Gastrocnemius medialis (tissue), 4 donors: ENCODE measurements at places on chromosomes 16 and 17. TPM values are rescaled to one million over a fixed set of nuclear protein-coding genes. Genes with fewer than 3 reads are reported as not detected.
A peak's percentile ranks its signal among the peaks of the same experiment; 100 is the strongest.

DNA sequence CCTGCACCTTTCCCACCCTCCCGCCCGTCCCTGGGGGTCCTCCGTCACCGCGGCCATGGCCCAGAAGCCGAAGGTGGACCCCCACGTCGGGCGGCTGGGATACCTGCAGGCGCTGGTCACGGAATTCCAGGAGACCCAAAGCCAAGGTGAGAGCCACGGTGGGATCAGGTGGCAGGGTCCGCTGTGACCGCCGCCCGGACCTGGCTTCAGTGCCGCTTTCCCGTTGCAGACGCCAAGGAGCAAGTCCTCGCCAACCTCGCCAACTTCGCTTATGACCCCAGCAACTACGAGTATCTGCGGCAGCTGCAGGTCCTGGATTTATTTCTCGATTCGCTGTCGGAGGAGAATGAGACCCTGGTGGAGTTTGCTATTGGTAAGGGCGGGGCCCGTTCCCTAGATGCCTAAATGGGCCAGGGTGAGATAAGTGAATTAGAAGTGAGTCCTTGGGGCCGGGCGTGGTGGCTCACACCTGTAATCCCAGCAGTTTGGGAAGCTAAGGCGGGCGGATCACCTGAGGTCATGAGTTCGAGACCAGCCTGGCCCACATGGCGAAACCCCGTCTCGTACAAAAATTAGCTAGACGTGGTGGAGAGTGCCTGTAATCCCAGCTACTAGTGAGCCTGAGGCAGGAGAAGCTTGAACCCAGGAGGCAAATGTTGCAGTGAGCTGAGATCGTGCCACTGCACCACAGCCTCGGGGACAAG, 617 bp downstream of the ARMC7 start:
- DNase-seq = no peak

SPG7 gene
- 67.7 TPM for total RNA-seq

DNA sequence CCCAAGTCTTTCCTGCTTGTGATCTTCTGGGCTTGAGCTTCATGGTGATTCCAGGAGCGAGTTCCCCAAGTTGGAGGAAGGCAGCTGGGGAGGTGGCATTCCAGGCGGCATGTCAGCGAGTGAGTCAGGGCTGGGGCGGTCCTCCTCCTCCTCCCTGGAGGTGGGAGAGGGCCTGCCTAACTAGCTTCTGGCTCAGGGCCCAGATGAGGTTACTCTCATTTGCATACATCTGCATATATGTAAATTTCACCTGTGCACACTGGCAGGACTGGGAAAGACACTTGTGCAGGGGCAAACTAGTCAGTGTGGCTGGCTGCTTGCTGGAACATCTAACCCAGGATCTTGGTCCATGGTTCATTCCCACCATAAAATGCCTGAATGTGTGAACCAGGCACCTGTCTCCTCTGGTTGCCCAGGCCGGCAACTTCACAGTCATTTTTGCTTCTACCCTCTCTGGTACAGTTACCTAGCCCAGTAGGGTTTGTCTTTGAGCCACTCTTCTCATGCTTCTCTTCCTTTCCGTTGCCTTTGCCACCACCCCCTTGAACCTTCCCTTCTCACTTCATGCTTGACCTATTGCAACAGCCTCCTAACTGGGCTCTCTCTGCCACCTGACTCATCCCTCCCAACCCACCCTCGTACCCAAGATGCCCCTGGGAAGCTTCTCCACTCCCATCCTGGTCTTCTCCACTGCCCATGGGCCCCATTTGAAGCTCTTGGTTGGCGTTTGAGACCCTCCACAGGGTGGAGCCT, 9.6 kb upstream of the DLX4 start:
- no peak for DNase-seq

DNAI2 gene
- not detected for total RNA-seq

CRYM gene
- total RNA-seq = not detected

- no peak for DNase-seq
Measured at GRCh38 chr16:86597880-86598606, 19.7 kb downstream of the FOXL1 start.

- peak; percentile 56 for DNase-seq
Measured at GRCh38 chr16:28863929-28864793, 518 bp downstream of the SH2B1 start.

SOX15 gene
- not detected for total RNA-seq

GRCh38 chr17:59315866-59316265, 15.6 kb upstream of the YPEL2 start:
- no peak for DNase-seq

GRCh38 chr17:66006654-66007053, 185.3 kb downstream of the CEP112 start:
- no peak for DNase-seq

CA4 gene
- 7.1 TPM for total RNA-seq

BCL6B gene
- 1.5 TPM for total RNA-seq

FAHD1 gene
- 28.2 TPM for total RNA-seq

XAF1 gene
- 15.7 TPM for total RNA-seq

DNA sequence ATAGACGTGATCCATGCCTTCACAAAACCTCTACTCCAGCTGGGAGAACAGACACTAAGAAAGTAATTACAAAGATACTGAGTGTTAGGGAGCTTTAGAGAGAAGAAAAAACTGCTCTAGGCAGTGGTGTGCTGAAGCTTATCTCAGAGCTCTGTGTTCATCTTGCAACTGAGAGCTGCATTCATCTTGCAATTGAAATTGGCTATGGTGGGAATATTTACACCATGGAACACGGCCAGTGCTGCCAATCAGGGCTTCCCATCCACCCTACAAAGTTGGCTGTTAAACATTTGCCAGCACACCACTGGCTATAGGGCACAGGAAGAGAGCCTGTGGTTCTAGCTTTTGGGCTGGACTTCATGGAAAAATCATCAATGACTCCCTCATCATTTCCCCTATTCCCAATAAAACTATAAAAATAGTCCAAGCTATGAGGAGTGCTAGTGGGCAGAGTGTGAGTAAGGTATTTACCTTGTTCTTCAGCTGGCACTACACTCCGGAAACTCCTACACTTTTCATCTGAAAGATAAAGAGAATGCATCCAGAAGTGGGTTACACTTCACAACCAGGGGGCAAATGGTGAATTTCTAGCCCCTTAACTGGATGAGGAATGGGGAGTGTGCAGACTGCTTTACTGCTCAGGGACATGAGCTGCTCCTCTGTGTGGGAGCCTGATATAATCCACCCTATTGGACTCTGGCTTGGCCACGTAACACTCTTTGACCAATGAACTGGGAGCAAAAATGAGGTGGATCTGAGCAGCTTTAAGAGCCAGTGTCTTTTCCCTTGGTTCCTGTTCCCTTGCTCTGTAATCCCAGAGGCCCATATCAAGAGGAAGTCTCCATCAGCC, 11.6 kb downstream of the GSG1L2 start:
- no peak for DNase-seq

- DNase-seq = no peak
Measured at GRCh38 chr17:75901727-75902126, 3.0 kb downstream of the MRPL38 start.

DNA sequence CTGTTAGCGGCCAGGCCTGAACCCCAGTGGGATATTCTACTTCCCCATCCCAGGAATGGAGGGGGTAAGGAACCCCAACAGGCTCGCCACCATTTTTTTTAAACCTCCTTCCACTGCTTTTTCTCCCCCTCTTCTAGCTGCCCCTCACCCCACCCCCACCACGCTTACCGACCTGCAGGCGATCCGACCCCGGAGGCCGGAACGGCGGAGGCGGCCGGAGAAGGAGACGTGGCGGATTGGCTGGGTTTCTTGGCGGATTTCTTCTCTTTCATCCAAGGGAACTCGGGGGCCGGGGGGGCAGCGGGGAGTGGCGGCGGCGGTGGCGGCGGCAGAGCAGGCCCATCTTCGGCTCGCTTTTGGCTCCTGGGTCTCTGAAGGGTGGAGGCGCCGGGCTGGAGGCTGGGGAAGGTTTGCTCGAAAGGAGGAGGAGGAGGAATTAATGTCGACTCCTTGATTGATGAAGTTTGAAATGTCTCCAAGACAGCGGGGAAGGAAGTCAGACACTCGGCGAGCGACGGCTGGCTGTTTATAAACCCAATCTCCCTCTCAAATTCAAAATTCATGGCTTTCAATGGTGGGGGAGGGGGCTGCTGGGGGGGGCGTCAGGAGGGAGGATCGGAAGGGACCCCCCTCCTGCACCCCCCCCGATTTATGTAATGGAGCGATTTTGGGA, 424 bp downstream of the HOXB2 start:
- DNase-seq = peak; percentile 36

DNA sequence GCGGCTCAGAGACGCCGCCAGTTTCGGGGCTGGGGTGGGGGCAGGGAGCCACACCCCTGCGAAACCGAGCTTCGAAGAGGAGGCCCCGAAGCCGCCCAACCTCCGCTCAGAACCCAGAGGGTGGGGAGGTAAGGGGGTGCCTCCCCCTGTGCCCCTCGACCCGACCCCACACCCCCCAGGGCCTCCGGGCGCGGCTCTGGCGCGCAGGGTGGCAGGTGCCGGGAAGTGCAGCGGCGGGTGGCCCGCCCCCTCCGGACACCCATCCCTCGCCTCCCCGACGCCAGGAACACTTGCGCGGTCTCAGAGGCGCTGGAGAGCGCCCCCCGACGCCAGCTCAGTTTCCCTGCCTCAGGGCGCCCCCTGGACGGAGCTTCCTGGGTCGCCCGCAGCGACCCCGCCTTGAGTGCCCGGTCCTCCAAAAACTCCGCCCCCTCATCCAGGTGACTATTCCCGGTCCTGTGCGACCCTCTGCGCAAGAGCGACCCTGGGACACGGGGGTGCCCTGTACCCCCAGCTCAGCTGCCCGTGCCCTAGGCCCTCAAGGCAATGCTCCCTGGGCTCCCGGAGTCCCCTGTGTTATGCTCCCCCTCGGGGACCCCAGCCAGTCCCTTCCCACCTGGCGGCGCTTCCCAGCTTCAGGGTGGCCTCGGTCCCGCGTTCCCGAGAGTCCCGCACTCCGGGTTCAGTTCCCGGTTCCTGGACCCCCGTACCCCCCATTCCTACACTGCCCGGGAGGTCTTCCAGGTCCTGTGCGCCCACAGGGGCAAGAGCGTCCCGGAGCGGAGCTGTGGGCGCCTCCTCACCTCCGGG, 562 bp downstream of the PPL start:
- DNase-seq = peak; percentile 34

DNA sequence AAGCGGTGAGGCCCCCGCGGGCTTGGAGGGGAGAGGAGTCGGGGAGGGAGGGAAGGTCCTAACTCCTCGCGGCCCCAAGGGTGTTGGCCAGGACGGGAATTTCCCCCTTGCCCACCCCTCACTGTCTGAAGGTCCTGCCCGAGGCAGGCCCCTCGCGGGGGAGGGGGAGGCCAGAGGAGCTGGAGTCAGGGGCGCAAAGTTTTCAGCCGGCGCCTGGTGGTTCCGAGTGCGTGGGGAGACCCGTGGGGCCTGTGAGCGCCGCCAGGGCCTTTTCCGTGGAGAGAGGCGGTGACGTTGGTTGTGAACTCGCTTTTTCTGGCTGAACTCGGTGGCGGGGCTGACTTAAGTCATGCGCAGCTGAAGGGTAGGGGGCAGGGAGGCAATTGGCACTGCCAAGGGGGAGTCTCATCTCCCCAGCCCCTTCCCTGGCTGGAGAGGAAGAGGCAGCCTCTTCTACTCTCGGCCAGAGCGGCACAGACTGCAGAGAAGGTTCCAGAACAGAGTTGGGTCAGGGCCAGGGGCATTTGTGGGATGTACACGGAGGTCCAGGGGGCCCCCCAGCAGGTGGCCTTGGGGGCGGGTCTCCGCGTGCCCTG, 1.5 kb downstream of the CACNA1H start:
- no peak for DNase-seq

GRCh38 chr17:39812466-39812865, 51.6 kb downstream of the IKZF3 start:
- DNase-seq = no peak

- DNase-seq = peak; percentile 43
Measured at GRCh38 chr16:56625140-56625942, at the start of gene MT1E. Gene MT1E (plus strand): TSS chr16:56625781. CDS start chr16:56625852, 71 bp downstream.

DNA sequence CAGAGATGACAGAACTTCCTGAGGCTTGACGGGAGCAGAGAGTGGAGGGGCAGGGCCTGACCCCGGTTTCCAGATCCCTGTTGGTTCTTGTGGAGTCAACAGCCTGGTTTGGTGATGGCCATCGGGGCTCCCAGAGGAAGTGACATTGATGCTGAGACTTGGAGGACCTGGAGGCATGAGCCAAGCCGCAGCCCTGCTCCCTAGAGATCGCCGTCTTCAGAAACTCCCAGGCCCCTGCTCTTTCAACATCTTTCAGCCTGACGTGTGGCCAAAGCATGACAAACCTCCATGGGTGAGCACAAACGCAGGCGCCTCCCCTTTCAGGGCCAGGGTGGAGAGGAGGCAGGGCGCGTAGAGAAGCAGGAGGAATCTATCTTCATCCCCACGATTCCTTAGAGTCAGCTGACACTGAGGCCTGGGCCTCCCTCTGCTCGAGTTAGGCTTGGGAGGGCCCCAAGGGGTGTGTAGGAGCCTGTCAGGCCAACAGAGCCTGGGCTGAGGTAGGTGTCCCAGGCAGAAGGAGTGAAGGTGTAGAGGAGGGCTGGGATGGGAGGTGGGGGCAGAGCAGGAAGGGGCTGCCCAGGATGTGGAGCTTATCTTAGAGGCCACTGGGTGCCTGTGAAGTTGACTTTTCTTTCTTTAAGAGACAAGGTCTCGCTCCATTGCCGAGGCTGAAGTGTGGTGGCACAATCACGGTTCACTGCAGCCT, 56.1 kb upstream of the MED9 start:
- DNase-seq = peak; percentile 83

KRTAP9-2 gene
- total RNA-seq = not detected

GRCh38 chr17:65588181-65588808, 26.8 kb upstream of the AXIN2 start:
- no peak for DNase-seq

GRCh38 chr17:14739656-14740431, 439.0 kb downstream of the HS3ST3B1 start:
- no peak for DNase-seq

DNA sequence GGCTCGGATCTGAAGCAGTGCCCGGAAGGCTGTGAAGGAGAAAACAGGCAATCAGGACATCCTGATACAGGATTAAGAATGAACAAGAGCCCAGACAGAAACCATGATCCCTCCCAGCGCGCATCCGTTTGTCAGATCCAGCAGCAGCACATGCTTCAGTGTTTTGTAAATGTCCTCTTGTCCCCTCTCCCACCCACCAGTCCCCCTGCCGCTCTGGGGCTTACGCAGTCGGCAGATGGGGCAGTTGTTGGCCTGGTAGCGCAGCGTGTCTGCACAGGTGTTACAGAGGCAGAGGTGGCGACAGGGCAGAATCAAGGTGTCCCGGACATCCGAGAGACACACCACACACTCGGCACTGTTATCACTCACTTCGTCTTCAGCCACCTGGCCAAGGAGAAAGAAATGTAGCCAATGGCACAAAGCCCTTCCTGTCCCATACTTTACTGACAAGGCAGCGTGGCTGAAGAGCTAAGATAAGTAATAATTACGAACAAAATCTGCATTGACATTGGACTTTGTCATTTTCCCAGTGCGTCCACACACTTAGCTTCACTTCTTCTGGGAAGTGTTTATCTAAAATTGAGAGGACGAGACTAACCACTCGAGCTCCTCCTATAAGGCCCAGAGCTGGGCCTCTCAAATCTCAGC, 20.7 kb upstream of the FOXJ1 start:
- DNase-seq = no peak
